ENCODE measurements at places on chromosomes 5 and 9.

- no peak for DNase-seq
These were observed 447.8 kb downstream of the PLK2 start for GRCh38 chr5:58012102-58012501.

DNA sequence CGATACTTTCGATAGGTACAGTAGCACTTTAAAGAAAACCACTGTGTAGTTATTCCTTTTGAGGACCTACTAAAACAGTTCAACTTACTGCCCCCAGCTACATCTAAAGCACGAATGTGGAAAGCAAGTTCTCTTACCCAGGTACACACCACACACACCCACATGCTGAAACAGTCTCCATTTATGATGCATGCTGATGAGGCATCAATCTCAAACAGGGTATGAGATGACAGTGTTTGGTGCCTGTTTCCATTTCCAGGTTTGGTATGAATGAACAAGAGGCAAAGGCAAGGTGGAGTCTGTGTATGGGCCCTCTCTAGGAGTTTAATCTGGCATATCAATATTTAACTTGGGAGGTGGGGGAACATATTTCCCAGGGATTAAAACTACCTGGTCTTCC lies 13.9 kb downstream of the HMGXB3 start:
- no peak for DNase-seq

- DNase-seq: no peak
These were observed 11.3 kb downstream of the AHRR start for GRCh38 chr5:332843-333242.

DNA sequence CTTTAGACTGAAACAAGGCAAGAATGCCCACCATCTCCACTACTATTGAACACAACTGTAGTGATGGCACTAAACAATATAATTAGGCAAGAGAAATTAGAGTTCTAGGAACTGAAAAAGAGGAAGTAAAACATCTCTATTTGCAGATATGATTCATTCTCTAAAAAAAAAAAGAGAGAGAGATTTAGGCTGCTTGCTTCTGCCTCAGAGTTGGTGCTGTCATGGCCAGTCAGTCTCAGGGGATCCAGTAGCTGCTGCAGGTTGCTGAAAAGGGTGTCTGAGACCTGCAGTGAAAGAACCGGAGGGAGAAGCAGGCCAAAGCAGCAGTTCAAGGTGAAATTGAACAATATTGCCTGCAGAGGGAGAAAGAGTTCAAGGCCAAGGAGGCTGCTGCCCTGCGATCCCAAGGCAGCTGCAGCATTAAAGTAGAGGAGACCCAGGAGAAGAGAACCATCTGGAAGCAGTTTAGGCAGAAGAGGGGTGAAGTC lies 72.5 kb downstream of the AP3B1 start:
- no peak for DNase-seq

- no peak for DNase-seq
These were observed 56.3 kb downstream of the INSYN2B start for GRCh38 chr5:169923988-169924387.

DNA sequence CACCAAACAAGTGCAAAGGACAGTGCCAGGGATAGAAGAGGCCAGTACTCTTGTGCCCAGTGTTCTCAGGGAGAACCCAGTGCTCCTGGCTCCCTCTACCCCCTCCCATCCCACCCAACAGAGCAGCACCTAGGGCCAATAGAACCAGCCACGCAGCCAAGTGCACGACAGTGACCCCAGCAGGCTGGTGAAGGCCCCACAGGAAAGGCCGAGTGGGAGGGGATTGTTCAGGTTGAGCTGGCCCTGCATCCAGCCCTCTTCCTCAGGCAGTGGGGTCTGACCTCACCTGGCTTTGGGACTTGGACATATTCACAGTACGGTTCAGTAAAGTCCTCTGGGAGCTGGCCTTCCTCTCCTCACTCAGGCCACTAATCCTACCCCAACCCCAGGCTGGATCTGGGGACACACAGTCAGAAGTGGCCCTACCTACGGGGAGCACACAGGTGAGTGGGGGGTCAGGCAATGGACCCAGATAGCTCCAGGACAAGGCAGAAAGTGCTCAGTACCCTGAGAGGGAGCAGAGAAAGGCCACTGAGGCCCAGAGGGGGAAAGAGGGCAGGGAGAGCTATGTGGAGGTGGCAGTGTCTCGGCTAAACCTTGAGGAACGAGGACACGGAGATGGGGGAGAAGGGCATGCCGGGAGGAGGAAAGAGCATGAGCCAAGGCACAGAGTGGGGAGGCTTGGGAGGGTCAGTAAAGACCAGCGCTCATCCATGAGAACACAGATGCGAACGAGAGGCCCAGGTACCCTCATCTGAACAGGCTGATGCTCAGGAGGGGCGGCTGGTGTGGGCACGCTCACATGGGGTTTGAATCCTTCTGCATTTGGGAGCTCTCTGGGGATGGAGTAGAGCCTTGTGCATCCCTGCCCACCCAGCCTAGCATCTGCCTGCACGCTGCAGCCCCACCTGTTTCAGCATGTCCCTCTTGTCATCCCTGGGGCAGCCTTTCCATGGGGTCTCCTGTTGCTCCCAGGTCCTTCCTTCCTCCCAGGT lies 25.6 kb downstream of the POLR1E start:
- DNase-seq: no peak

DNA sequence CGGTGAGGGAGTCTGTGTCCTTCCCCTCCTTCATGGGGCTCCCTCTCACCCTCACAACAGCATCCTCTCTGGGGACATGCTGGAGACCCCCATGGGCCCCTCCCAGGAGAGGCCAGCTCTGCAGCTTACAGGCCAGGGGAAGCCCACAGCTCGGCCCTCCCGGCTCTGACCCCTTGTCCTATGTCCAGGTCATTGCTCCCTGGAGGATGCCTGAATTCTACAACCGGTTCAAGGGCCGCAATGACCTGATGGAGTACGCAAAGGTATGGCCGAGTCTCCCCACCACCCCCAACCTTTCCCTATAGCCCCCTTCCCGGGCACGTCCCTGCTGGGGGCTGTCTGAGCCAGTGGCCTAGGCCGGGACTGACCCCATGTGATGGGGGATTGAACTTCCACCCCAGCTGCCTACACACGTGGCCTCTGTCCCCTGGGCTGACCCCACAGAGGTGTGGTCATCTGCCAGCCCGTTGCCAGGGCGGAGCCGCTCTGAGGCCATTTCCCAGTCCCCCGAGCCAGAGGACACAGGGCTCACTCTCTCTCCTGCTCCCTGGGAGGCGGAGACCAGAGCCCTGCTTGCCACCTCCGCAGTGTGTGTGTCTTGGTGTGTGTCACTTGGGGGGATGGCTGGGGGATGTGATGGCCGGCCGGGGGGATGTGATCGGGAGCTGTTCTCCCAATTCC lies 21.9 kb downstream of the ASS1 start:
- no peak for DNase-seq

- DNase-seq: no peak
These were observed 154.4 kb downstream of the PRELID2 start for GRCh38 chr5:145680767-145681166.
